ENCODE measurements at places on chromosomes 2 and 18.

DNA sequence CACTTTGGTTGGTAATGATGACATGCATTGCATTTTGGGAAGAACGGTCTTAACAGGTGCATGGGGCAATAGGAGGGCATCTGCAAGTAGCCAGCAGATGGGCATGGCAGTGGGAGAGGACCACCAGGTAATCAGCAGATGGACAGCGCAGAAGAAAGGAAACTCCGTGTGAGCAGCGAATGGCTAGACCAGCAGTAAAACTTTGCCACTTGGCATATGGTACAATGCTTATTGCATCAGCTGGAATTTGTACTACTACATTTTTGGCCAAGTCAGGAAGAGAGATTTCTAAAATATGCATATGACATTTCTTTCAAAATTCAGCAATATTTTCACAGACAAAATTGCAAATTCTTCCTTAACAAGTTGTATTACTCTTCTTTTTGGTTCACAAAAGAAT, 768.5 kb downstream of the LRP1B start:
- DNase-seq = no peak

- DNase-seq = no peak
These were observed 110.6 kb upstream of the FHL2 start for GRCh38 chr2:105509269-105510086.

DNA sequence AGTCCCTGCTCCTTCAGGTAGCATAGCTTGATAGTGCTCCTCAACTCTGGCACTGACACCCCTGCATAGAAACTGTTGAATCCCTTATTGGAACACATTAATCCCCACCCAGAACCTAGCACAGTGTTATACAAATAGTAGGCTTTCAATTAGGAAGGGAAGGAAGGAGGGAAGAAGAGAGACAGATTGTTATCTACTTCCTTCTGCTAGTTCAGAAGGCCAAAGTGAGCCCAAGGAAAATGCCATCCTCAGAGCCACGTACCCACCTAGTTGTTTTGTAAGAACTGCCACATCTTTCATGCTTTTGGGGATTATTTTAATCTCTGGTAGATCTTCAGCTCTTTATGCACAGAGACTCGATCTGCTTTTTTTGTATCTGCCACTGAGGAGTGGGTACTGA, 75.1 kb downstream of the CLHC1 start:
- no peak for DNase-seq

- DNase-seq = no peak
These were observed 29.8 kb downstream of the B3GNT7 start for GRCh38 chr2:231425291-231425810.

DNA sequence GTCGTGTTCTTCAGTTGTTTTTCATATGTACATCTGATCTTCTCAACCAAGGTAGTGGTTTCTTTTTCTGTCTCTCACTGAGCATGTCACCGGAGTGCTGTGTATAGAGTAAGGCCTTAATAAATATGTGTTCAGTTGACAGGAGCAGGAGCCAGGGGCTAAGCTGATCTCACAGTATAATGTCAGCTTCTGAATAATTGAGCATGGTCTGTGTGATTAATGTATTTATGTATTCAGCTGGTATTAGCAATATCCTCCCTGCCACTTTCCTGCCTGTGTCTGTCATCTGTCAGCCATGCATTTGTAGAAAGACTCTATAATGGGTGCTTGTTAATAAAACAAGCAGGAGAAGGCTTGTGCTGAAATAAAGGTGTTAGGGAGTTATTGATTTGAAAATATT, 198.9 kb downstream of the ADCYAP1 start:
- no peak for DNase-seq

DNA sequence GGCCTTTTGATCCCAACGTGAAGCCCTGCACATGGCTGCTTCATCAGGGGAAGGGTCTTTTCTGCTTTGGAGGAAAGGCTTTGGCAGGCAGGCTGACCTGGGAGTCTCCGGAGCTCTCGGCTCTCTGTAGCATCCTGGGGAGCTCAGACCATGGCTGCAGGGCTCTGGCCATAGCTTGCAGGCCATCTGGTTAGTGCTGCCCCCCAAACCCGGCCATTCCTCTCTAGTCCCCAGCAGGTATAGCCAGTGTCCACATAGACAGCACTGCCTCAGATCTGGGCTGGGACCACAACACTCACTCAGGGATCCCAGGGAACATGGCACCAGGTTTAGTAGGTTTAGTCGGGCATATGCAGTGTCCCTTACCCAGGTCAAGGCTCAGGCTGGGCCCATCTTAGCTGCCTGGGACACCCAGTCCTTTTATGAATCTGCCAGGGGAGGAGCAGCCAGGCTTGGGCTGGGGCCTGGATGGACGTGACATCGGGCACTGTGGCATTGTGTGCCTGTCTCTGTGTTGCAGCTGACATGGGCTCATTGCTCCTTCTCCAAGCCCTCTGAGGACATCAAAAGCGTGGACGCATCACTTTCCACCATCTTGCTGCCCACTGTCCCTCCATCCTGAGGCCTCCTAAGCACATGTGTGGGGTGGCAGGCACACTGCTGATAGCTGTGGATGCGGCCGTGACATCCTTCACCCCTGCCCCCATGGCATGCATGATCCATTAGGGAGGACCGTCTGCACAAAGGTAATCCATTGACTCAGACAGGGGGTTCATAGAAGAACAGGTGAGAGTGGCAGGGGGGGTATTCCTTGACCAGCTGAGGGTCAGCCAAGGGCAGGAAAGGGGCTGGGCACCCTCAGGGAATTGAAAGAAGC, 19.2 kb upstream of the GPR35 start:
- DNase-seq = no peak

DNA sequence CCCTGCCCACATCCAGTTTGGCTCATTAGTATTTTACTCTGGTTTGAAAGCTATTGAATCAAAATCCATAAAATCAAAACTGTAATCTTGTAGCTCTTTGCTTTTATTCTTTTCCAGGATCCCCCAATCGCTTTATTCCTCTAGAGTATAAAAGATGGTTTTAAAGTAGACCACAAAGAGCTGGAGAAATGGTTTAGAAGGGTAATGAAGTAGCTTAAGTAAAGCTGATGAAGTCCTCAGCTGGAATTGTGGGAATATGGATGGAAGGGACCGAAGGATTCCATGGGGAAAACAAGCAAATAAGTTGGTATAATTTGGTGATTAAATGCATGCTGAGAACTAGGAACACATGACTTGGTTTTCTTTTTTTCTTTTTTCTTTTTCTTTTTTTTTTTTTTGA, 12.3 kb downstream of the ARHGAP28 start:
- no peak for DNase-seq

GRCh38 chr18:43634994-43635393, 357.7 kb upstream of the SYT4 start:
- DNase-seq = peak; percentile 11

DNA sequence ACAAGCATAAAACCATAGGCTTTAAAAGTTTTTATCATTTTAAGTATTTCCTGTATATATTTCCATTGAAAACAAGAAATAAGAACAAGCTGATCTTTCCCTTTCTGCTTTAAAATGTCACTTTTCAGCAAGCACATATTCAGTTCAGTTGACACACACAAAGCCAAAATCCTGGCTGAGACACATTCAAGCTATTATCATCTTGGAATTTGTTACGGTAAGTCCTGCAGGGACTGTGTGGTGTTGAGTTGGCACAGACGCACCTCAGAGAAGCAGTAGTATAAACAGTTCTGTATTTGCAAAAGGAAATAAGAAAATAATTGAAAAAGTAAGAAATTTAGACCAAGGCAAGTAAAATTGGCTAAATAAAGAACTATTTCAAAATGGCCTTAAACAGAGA, 10.4 kb upstream of the DAW1 start:
- no peak for DNase-seq

GRCh38 chr2:217797661-217798069, 205.1 kb downstream of the TNS1 start:
- DNase-seq = no peak

DNA sequence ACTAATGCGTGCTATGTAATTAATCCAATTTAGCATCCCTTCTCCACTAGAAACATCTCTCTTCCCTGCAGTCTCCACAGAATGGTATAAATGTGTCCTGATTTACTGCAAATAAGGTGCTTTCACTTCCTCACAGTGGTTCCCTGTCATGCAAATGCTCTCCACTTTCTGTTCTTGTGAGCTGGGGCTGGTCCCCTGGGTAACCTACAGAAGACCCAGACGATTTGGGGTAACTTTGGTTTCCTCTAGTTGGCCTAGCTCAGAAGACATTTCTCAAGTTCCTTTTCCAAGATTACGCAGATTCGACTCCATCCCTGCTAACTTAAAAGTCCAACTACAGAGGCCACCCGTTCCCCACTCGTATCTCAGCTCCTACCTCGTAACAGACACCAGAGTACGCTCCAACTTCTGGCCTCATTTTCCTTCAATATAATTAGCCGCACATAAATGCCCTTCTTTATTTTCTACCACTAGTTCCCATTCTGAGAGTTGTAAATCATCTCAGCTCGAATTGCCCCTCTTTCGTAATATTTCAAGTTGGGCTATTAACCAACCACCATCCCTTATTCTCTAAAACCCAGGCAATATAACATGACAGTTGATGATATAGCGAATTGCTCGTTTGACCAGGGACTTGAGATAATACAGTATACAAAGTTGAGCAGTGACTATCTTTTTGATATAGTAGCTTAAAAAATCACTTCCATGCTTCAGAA, 28.8 kb upstream of the NEDD4L start:
- DNase-seq = no peak

GRCh38 chr2:170038734-170039133, 139.2 kb upstream of the MYO3B start:
- no peak for DNase-seq

DNA sequence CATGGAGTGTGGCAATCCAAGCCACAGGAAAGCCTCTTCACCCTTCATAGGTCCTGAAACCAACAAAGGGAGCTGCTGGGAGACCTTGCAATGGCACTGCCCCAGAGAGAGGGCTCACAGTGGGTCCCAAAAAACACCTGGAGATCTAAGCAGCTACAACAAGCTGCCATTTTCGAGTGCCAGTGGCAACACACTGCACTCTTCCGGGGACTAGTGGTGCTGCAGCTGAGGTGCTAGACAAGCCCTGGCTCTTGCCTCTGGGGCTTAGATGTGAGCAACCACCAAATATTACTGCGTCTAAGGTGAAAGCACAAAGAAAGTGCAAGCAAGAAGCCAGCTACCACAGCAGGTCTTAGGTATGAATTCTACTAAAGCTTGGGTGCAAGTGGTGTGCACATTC, 192.9 kb downstream of the NOL4 start:
- no peak for DNase-seq

- no peak for DNase-seq
These were observed 2012.5 kb upstream of the LRRTM1 start for GRCh38 chr2:82317012-82317411.
